ENCODE measurements at places on chromosomes 6 and 20.

DNA sequence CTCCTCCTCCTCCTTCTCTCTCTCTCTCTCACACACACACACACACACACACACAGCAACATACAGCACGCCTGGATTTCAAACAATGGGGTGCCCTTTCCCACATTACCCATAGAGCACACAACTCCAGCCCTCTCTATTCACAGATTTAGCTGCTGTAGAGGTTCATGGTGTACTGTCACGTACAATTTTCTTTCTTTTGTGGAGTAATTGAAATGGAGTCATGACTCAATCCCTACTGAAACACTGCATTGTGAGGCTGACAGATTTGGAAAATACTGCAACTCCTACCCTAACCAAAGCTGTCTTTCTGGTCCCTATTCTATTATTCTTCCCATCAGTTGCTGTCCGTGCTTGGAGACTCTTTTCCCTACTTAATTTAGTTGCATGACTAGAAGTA lies 166.9 kb downstream of the EDN1 start:
- DNase-seq = no peak

GRCh38 chr6:15504040-15504495 lies 158.8 kb downstream of the DTNBP1 start:
- DNase-seq = no peak

DNA sequence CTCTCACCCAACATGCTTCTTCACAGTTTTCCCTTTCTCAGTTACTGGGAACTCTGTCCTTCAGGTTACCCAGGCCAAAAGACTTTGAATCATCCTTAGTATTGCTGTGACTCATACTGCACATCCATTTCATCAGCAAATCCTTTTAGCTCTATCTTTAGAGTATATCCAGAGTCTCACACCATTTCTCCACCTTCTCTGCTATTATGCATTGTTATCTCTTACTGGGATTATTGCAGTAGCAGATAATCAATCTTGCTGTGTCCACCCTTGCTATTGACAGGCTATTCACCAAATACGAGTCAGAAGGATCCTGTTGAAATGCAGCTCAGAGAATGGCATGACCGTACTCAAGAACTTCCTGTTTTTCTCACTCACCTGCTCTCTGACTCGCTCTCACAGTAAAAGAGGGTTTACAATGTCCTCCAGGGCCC lies 57.3 kb downstream of the BCKDHB start:
- no peak for DNase-seq

DNA sequence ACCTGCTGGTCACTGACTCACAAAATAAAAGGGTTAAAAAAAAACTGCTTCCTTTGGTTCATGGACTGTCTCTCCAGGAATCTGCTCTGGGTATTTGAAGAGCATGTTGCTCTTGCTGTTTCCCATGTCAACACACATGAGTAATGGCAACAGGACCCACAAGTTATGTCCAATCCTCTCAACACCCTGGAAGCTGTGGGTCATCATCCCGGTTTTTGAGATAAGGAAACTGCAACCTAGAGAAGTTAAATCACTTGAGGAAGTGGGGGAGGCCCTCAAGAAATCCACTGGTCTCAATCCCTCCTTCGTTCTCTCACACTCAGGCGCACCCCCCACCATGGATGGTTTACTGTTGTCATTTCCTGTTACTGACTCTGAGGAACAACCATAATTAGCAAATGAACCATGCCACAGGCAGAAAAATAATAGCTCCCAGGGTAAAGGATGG lies 12.4 kb downstream of the MAP1LC3A start:
- no peak for DNase-seq

GRCh38 chr6:54525731-54526130 lies 217.5 kb downstream of the TINAG start:
- DNase-seq = no peak

DNA sequence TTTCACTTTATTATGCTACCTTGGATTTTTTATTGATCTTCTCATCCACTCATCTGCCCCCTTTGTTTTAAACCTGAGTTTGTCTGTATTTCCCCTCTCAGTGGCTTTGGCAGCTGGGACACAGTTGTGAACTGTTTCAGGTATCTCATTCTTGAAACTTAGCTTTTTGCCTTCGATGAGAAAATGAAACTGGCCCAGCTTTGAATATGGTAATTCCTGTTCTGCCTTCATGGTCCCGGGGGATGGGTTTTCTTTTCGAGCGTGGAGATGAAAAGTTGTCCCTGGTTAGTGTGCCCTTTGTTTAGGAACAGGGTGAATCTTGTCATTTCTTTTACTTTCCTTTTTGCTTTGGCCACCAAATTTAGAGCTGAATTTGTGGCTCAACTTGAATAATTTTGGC lies 25.6 kb downstream of the DHX35 start:
- no peak for DNase-seq

DNA sequence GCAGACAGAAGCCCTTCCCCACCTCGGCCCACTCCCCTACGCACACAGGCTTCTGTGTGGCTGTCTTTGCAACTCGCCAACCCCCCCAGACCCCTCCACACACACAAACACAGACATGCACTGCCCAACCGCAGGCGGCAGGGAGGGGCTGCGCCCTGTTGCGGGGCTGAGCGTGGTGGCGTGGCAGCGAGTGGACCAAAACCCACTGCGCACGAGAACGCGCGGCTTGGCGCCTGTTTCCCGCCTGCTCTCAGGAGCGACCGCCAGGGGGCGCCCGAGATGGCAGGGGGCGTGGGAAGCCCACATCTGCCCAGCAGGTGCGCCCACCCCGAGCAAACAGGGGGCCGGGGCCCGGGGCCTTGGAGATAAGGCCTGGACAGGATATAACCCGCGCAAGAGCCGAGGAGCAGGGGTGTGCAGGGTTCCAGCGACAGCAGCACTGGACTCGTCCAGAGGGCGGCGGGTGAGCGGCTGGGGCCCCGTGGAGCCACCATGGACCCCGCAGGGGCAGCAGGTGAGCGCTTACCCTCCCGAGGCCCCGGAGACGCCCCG lies at the start of gene RBPJL:
Gene RBPJL (plus strand): TSS at position 410 of the 552 bp plus-strand sequence. CDS start 83 bp downstream, at position 493.
- DNase-seq = peak; percentile 40

- DNase-seq = no peak
Observed at GRCh38 chr20:21125072-21125848, 622 bp upstream of the KIZ start.

DNA sequence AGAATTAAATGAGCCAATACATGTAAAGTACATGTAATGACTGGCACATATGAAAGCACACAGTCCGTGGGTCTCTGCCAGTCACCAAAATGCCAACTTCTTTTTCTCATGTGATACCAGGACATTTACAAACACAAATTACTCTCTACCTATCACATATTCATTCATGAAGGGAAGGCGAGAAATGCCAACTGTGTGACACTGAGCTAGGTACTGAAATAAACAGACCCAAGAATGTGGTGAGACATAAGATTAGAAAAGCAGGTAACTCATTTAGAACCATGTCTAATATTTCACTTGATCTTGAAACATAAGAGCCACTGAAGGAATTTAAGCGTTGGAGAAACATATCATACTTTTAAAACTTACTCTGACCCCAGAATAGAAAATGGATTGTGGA lies 41.4 kb downstream of the HBS1L start:
- DNase-seq = no peak

DNA sequence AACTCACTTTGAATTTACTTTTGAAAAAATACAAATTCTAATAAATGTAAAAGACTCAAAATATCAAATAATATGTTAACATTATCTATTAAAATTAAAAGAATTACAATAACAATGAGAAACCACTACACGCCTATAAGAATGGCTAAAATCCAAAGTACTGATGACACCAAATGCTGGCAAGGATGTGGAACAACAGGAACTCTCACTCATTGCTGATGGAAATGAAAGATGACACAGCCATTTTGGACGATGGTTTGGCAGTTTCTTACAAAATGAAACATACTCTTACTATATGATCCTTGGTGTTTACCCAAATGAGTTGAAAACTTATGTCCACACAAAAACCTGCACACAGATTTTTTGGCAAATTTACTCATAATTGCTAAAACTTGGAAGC lies 15.6 kb upstream of the STX11 start:
- no peak for DNase-seq

DNA sequence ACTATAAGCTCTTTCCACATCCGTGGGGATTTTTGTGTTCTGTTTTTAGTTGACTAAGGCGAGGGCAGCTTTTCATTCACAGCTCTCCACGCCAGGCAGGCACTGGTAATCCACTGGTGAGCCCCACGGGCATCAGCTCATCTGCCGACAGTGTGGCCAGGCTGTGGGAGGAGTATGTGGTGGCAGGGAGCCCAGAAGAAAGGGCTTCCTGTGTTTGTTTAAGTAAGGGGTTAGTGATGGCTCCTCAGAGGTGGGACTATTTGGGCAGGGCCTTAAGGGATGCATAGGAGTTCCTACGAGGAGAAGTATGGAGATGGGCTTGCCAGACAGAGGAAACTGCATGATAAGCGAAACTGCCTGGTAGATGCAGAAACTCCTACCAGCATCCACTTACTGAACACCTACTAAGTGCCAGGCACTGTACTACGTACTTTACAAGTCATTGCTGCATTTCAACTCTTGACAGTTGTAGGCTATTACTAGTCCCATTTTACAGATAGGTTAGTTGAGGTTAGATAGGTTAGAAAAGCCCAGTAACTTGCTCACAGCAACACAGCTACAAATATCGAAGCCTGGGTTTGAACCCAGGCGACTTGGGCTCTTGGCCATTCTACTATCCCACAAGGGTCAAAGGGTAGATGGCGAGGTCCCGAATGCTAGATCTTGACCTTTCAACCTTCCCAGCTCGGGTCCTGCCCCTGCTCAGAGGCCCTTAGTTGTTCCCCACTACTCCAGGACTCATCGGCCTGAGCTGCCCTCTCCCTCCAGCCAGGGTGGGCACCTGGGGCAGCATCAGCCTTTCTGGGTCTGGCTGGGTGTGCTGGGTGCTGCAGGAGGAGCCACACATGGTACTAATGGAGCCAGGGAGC lies 55.1 kb downstream of the CEBPB start:
- no peak for DNase-seq

- peak; percentile 70 for DNase-seq
Observed at GRCh38 chr6:36028877-36029324, 1.3 kb downstream of the MAPK14 start.

DNA sequence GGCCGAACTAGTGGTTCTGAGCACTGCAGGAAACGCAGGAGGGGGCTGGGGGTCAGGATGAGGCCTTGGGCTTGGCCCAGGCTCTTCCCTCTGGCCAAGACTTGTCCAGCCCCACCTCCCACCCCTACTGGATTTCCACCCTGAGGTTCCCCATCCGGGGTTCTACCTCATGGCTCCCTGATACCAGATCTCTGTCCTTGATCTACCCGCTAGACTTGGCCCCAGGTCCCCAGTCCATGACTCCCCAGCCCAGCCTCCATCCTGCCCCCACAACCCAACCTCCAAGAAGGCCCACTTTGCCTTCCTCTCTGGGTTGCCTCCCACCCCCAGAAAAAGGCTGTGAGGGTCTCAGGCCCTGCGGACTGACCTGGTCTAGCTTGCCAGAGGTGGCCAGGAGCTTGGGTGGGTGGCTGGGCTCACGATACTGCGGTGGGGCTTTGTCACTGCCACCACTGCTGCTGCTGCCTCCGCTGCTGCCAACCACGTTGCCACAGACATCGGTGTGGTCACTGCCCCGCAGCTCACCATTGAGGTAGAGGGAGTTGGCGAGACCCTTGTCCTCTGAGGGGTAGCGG lies 6.8 kb upstream of the FASTKD5 start:
- DNase-seq = no peak

- DNase-seq = no peak
Observed at GRCh38 chr6:18101271-18101670, 21.2 kb downstream of the NHLRC1 start.

DNA sequence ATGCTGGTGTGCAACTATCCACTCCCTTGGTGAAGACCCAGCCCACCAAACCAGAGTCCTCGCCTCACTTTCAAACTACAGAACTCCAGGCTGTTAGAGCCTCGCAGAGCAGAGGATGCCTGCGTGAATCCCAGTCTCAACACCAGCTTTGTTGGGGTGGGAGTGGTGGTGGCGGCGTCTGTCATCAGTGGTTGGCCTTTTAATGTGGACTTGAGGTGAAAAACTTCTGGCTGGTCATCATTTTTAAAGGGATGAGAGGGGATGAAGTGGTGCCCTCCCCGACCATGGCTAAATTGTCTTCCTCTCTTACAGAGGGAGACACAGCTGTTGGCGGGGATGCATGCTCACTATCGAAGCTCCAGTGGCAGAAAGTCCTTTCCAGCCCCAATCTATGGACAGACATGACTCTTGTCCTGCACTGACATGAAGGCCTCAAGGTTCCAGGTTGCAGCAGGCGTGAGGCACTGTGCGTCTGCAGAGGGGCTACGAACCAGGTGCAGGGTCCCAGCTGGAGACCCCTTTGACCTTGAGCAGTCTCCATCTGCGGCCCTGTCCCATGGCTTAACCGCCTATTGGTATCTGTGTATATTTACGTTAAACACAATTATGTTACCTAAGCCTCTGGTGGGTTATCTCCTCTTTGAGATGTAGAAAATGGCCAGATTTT lies 54.9 kb downstream of the EZR start:
- no peak for DNase-seq

- no peak for DNase-seq
Observed at GRCh38 chr20:2602046-2602735, 50.2 kb upstream of the NOP56 start.

DNA sequence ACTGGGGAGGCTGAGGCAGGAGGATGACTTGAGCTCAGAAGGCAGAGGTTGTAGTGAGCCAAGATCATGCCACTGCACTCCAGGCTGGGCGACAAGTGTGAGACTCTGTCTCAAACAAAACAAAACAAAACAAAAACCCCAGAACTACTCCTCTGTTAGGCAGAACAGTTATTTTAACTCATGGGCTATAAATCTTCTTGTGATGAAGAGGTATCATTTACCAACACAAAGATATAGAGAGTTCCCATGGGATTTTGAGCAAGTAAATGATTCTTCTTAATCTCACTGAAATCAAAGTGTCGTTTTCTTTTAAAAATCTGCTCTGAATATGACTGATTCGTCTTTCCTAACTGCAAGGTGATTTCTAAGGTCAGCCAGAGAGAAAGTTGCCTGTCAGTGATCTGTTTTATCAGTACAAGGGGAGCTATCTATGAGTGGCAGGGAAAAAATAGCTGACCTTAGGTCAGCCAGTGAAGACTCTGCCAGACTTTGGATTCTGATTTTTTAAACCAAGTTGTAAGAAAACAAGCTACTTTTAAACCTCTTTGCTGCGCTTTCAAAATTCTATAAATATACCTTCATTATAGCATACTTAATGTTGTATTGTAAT lies 3.8 kb upstream of the DSP start:
- no peak for DNase-seq

- no peak for DNase-seq
Observed at GRCh38 chr6:156852147-156852857, 75.1 kb downstream of the ARID1B start.

GRCh38 chr6:151692216-151692615 lies 115.3 kb upstream of the ESR1 start:
- DNase-seq = no peak

GRCh38 chr6:154767003-154767723 lies 33.9 kb downstream of the SCAF8 start:
- no peak for DNase-seq

DNA sequence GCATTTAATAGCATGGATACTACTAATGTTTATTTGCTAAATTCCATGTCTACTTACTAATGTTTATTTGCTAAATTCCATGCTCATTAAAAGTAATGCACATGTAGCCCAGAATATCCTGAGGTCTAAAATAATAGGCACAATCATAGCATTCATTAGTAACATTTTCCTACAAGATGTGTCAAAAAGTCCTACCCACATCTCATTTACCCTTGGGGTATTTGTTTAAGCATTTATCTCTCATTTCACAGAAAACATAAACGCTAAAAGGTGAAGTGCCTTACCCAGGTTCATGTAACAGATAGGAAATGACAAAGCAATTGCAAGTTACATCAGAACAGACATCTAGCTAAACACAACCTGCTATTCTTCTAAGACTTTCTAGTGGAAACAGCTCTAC lies 457.1 kb downstream of the HACE1 start:
- no peak for DNase-seq

Measured in activated gamma-delta T cell treated with Interleukin-2 at 50 U/mL for 16 hours (primary cell).